ENCODE measurements at places on chromosomes 5 and 9. TPM values are rescaled to one million over a fixed set of nuclear protein-coding genes. Genes with fewer than 3 reads are reported as not detected.

GADD45G gene
- total RNA-seq, result 0.28 TPM

PKN3 gene
- 5.8 TPM for total RNA-seq

OCLN gene
- 19.0 TPM for total RNA-seq

CD180 gene
- total RNA-seq, result not detected

CARTPT gene
- not detected for total RNA-seq

IL3 gene
- total RNA-seq, result not detected

CACNA1B gene
- total RNA-seq, result under 0.01 TPM

PALM2AKAP2 gene
- 0.07 TPM for total RNA-seq

UBLCP1 gene
- total RNA-seq, result 37.9 TPM

Measured in airway epithelial cell (primary cell).